Stimulated activated CD4-positive, alpha-beta T cell treated with anti-CD3 and anti-CD28 coated beads, Interleukin-15, amount 100 ng/mL, for 1 hour (primary cell): ENCODE measurements at places on chromosomes 4 and X.

- DNase-seq, result no peak
Observed at GRCh38 chr4:109571494-109571893, 11.4 kb downstream of the MCUB start.

DNA sequence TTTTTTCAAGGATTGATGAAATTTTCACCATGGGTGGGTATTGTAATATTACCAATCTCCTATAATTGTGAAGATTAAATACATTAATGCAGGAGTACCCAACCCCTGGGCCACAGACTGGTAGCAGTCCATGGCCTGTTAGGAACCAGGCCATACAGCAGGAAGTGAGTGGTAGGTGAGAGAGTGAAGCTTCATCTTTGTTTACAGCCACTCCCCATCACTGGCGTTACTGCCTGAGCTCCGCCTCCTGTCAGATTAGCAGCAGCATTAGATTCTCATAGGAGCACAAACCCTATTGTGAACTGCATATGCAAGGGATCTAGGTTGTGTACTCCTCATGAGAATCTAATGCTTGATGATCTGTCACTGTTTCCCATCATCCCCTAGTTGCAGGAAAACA, 15.1 kb downstream of the RAPGEF2 start:
- DNase-seq, result no peak

GRCh38 chr4:23238848-23239247, 546.1 kb downstream of the GBA3 start:
- DNase-seq, result no peak

DNA sequence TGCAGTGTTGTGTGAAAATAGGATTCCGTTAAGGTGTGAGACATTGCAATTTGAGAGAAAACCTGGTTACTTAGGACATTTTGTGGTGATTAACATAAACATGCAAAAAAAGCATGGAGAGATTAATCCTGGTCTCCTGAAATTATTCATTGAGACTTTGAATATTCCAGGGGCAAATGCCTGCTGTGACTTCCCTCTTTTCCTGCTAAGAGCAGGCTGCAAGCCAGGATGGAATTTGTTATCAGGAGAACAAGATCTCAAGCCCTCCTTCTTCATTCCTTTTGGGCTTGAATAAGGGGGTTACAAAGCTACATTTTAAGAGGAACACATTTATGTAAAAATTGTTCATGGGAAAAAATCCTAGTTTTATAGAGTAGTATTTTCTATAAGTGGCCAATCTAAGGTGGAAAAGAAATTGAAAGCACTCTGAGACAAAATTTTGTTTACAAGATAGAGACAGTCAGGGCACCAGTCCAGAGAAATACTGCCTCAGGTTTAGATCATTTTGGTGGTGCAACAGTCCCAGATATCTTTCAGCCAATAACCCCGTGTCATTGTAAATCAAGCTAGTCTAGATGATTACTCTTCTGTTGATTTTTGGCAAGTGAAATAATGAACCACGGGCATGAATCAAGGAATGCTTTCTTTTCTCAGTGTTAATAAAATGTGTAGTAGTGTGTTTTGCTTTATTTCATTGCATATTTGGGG, 1528.3 kb upstream of the AGA start:
- DNase-seq, result no peak

GRCh38 chrX:20829665-20830491, 544.3 kb upstream of the CNKSR2 start:
- no peak for DNase-seq

DNA sequence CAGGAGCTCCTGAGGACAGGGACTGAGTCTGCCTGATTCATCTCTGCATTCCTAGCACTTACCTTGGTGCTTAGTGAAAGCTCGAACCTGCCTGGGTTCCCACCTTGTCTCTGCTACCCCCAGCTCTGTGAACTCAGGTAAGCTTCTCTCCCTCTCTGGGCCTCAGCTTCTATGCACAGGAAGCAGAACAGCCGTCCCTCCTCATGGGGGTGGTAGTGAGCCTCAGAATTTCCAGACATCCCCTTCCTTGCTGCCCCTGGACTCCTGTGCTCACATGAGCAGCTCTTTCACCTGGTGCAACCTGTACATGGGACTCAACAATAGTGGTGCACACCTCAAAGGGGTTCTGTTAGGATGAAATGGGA, 50.8 kb downstream of the HTRA3 start:
- DNase-seq, result no peak

DNA sequence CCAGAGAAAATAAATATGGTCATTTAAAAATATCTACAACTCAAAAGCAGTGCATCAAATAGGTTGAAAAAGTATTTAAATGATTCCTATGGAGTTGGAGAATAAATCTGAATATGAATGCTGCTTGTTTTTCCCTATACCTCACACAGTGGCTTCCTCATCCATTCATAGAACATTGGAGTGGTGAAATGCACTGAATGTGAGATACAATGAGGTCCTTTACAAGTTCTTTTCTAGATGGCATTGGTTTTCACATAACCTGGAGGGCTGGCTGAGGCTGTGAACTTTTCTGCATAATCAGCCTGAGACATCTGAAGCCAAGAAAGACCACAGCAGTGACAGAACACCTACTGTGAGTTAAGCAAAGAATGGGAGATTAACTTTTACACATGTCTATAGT, 279.1 kb upstream of the NRK start:
- no peak for DNase-seq

- no peak for DNase-seq
Observed at GRCh38 chr4:13536607-13537006, 7.7 kb downstream of the NKX3-2 start.

DNA sequence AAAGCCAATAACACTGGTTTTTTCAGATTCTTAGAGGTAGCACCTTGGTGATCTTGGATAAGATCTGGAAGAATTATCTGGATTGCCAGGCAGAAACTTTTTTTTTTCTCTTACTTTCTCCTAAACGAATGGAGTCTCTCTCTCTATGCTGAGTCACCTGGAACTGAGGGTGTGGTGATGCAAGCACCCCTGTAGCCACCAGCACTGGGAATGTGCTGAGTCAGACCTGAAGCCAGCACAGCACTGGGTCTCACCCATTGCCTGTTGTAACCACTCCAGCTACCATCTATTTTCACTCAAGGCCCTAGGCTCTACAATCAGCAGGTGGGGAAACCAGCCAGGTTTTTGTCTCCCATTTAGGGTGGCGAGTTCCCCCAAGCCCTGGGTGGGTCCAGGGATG, 923.8 kb downstream of the RAPGEF2 start:
- no peak for DNase-seq

GRCh38 chrX:129771266-129771995, 8.3 kb upstream of the SASH3 start:
- no peak for DNase-seq

- no peak for DNase-seq
Observed at GRCh38 chr4:121686255-121686654, 10.5 kb downstream of the ANXA5 start.

GRCh38 chr4:187547316-187547715, 448.3 kb upstream of the ZFP42 start:
- no peak for DNase-seq

DNA sequence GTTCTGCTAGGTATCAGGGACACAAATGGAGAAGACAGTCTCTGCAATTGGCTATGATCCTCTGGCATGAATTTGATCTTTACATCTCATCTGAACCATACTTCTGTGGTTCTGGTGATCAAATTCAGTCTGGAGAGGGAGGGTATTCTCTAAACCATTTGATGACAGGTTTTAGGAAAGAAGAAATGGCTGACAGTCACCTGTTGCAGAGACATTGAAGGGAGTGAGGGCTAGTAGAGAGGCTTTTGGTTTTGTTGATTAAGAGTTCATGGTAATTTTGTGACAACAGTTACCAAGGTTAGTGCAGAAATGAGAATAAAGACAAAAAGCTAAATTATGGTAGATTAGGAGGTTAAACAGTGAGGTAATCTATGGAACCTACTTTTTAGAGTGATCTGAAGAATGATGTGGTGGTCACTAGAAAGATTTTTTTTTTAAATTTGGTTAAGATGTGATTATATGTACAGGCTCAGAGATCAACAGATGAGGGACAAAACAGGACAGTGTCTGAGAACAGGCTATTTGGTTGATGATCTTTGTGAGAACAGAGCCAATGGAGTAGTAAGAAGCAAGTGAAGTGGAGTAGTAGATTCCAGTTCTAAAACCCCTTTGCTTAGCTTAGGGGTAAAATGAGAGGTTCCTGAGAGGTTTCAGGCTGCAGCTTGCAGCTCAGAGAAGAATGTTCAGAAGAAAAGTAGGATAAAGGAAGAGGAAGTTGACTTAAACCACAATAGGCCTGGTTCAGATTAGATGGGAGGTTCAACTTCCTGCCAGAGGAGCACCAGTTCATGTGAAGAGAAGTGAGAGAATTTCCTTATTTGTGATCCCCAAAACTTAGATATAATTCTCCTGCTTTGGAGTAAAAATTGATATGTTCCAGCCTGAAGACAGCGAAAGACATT, 34.7 kb downstream of the VSIG4 start:
- no peak for DNase-seq

GRCh38 chr4:160233141-160233540, 1130.3 kb downstream of the RAPGEF2 start:
- DNase-seq, result no peak
